ENCODE measurements at places on chromosomes 1 and 21.

DNA sequence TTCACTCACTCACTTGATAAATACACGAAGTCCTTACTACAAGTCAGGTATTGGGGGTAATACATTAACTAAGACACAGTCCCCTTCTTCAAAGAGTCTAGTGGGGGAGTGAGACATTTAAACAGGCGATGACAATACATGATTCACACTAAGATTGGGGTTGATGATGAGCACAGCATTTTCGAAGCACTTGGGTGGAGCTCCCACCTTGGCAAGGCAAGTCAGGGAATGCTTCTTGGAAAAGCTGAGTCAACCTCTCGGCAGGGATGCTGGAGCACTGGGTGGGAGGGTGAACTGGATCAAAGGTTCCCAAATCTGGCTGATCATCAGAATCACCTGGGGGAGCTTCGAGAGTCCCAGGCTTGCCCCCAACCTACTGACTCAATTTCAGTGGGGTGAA lies 57.9 kb upstream of the ENAH start:
- DNase-seq = no peak

DNA sequence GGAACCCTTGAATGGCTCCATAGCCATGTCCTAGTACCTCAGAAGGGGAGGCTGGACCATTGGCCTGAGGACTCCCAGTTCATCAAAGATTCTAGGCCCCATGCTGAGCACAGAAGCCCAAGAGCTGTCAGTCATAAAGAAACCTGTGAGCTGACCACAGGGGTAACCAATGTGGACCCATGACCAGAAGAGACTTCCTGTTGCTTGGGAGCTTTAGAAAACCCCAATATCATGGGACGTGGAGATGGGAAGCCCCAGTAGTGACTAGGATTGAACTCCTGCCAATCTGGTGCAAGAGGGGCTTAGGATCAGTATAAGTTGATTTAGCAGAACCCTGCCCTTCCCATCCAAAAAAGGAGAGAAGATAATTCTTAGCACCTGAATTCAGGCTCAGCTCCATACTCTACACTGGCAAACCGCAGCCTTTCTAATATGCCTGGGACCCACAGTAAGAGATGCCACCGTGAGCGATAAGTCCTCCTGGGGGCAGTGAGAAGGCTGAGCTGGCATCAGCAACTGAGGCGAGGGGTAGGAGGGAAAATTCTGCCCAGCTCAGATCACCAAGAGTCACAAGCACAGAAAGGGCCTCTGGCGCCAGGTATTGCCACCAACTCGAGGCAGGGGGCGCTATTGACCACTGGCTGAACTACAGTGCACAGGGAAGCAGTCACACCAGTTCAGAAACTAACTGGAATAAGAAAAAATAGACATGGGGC lies 108.9 kb downstream of the CAPN8 start:
- DNase-seq = no peak

- no peak for DNase-seq
These were observed 128.4 kb upstream of the SOD1 start for GRCh38 chr21:31530897-31531705.

DNA sequence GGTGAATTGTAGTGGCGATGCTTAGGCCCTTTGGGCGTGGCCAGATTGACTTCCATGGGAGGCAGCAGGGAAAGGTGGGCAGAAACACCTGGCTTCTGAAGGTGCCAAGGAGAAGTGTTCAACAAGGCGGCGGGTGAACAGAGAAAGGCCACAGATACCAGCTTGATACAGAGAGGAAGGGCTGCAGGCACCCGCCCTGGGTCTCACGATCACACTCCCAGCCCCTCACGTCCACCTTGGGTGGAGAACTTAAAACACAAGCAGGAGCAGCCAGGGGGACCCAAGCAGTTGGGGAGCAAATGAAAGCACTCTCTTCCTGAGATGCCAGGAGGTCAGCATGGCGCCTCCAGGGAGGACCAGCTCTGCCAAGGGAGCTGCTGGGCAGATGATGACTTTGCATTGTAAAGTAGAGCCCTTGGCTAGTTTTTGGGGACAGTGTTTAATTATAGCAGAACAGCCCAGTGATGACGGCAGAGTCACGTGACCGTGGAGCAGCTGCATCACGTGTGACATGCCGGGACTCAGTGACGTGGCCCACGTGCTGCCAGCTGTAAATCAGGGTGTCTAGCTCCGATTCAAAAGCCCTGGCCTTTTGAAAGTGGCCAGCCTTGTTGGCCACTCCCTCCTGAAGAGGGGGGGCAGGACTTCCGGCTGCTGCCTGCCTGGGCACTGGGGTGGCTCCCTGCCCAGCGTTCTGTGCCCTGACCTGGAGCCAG lies 19.0 kb downstream of the SLC37A1 start:
- DNase-seq = no peak

GRCh38 chr21:14097881-14098499 lies 112.8 kb downstream of the LIPI start:
- no peak for DNase-seq

GRCh38 chr1:168470901-168471431 lies 72.8 kb downstream of the XCL2 start:
- DNase-seq = no peak

GRCh38 chr1:52141513-52142219 lies at the start of gene ZFYVE9:
Gene ZFYVE9, plus strand, starts transcription at chr1:52142089. Its CDS starts 91,118 bp downstream, at chr1:52233207.
- peak; percentile 56 for DNase-seq

DNA sequence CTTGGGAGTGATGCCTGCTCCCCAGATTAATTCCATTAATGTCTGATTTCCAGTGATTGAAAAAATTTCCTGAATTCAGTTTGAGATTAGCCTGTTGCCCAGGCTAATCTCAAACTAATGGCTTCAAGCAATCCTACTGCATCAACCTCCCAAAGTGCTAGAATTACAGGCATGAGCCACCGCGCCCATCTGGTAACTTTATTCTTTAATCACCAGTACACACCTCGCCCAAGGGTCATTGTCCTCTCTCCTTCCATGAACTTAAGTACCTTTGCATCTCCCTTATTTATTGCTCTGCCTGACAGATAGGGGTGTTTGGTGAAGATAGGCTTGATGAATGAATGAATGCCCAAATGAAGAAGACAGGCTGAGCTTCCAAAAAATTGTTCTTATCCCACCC lies 366.5 kb downstream of the SIPA1L2 start:
- DNase-seq = no peak

- DNase-seq = no peak
These were observed 356.8 kb upstream of the B3GALT2 start for GRCh38 chr1:193543259-193543658.

DNA sequence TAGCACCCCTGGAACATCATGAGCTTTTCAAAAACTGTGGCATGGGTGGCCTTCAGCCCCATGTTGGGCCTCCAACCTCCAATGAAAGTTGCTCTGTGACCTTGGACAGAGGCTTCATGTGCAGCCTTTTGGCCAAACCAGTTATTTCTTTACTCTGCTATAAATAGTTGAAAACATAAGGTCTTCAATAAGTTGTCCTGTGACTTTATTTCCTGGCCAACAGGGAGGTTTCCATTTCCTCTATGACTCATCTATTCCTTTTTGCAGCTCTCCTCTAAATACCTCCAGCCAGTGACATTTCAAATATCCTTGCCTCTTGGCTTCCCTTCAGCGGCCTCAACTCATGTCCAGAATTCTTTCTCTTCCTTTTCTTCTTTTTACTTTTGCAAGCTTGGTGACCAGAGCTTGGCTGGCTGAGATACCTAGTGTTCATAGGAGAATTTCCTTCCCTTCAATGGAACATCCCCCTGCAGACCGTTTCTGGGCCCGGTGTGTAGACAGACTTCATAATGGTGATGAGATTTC lies 22.7 kb upstream of the TRIM67 start:
- no peak for DNase-seq

GRCh38 chr1:15353839-15354579 lies 55.7 kb upstream of the EFHD2 start:
- no peak for DNase-seq

- no peak for DNase-seq
These were observed at the start of gene LENEP for GRCh38 chr1:154993572-154994268. Gene LENEP, plus strand, starts transcription at chr1:154993586. Its CDS starts 22 bp downstream, at chr1:154993608.

- DNase-seq = no peak
These were observed 1.6 kb upstream of the PTPN7 start for GRCh38 chr1:202162047-202162417.

DNA sequence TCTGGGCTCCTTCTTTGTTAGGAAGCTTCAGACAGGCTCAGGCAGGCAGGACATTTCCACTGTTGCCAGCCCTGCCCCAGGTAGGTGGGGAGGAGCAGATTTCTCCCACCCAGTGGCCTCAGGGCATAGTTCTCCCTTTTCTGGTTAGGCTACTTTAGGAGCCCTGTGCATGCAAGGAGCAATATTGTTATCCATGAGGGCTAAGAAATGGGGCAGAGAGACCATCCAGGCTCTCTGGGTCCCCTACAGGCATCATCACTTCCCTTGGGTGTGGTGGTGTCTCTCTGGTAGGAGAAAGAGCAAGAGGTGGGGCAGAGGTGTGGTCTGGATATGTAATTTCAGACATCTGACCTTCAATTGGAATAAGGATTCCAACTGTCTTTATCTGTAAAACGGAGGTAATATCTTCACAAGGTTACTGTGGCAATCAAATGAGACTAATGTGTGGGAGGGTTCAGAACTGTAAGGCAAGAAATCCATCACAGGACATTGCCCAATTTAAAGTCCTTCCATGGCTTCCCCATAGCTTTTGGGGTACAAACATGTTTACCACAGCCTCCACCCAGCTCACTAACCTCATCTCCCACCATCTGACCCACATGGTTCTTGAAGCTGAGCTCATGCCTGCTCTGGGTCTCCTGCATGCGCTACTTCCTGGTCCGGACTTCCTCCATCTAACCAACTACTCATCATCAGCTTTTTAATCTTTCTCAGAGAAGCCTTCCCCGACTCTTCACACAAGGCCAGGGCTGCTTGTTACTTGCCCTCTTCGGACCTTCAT lies 26.1 kb downstream of the PCAT6 start:
- no peak for DNase-seq

- DNase-seq = no peak
These were observed 67.7 kb upstream of the RCC1 start for GRCh38 chr1:28437924-28438699.

DNA sequence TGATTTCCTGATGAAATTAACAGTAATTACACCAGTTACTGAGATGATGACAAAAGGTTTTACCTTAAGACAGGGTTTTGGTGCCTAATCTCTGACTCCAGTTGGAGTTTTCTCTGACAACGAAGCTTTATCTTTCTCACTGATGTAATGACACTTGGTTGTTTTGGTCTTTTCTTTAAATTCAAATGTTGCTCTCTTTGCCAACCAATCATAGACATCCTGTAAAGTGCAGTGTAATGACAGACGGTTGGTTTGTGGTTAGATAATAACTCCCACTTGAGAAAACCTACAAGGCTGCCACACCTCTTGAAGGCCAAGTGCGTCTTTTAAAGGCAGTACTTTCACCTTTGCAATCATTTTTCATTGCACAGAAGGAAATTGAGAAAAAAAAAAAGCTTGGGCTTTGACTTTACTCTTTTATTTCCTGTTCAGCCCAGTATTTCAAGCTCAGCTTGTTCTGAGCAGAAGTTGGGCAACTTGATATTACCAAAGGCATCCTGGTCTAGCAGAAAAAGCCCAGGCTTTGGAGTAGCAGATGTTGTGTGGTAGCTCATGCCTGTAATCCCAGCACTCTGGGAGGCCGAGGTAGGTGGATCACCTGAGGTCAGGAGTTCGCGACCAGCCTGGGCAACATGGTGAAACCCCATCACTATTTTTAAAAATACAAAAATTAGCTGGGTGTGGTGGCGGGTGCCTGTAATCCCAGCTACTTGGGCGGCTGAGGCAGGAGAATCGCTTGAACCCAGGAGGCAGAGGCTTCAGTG lies 14.9 kb downstream of the PDIK1L start:
- DNase-seq = no peak

DNA sequence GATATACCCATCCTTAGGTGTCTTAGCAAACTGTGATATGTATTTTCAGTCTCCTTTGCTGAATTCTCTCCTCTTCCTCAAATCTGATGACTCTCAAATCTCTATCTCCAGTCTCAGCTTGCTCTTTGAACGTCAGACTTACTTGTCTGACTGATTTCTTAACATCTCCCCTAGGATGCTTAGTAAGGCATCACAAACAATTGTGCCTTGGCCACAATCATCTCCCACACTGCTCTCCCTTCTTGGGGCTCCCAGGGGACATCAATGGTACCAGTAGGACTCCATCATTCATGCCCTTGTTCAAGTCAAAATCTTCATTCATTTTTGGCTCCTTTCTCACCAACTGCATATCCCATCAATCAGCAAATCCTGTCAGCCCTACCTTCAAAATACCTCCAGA lies 42.0 kb downstream of the GNG12 start:
- DNase-seq = no peak

DNA sequence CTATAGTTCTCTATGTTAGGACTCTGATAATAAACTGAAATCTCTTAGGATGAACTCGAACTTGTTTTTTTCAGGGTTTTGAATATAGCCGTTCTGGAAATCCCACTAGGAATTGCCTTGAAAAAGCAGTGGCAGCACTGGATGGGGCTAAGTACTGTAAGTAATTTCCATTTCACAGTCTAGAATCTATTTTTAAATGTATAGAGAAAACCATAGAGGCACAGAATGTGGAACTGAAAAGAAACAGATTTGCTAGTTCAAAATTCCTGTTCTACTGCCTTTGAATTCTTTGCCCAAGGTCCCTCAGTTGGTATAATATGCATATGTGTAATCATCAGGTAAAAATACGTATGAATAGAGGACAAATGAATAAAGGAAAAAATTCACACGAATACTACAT lies 4.8 kb downstream of the CTH start:
- no peak for DNase-seq

All from hypothalamus (tissue), 51 donors.